ENCODE measurements at places on chromosomes 12 and 14.

- DNase-seq = no peak
Measured at GRCh38 chr12:50218386-50218785, 51.2 kb upstream of the CERS5 start.

DNA sequence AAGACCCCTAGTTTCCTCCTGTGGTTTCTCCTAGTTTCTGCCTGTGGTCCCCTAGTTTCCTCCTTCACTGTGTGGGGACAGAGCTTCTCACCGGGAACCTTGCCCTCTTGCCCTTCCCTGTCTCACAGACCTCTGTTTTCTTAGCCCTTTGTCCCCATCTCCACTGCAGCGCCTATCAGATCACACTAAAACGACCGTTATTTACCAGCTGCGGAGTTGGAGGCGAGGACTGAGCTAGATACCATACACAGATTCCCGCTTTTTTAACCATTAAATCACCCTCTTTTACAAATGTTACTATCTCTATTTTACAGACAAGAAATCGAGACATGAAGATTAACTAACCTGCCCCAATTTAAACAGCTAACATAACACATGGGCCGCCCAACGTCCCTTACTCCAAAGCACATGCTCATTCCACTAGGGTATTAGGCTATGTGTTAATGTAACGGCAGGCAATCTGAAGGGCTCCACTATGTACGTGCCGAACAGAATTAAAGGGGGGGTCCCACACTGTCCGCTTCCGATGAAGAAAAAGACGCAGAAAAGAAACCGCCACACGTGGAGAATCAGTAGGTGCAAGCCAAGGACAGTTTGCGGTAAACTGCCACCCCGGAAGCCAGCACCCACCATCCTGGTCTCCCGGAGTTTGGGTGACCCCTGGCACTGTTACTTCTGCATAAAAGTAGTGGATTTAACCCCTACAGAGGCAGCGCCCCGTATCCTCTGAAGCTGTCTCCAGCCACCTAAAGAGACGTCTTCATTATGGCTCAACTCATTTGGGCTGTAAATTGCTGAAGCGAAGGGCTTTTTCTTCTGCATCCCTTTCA lies 1.9 kb upstream of the FKBP4 start:
- DNase-seq = no peak

DNA sequence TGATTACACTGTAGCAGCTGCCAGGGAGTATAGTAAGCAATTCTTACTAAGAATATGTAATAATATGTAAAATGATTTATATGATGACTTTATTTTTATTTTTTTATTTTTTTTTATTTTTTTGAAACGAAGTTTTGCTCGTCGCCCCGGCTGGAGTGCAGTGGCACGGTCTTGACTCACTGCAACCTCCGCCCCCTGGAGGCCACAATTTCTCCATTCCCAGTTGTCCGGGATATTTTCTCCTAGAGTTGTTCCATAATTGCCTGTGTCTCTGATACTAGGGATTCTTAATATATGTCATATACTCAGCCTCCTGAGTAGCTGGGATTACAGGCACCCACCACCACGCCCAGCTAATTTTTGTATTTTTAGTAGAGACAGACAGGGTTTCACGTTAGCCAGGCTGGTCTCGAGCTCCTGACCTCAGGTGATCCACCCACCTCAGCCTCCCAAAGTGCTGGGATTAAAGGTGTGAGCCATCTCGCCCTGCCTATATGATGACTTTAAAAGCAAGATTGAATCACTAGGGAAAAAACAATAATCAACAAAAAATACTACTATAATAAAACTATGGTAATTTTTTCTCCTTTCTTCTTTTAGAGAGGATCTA lies 12.2 kb upstream of the ITPR2 start:
- no peak for DNase-seq

DNA sequence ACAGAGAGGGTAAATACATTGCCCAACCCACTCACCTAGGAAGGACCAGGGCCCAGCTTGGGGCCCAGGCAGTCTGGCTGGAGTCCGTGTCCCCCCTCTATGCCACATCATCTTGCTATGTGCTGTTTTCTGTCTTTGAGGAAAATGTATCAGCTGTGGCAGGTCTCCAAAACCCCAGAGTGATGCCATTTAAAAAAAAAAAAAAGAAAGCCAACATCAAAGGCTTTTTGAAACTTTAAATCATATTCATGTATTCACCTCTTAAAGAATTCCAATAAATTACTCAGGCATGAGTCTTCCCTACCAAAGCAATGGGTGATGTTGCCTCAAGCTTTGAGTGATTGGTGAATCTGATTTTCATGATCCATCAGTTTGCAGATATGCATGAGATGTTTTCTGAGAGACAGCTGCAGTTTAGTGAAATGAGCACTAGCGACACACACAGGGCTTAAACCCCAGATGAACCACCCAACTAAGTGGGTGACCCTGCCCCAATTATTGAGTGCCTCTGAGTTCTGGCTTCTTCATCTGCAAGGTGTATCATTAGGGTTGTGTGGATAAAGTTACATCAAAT lies 6.1 kb downstream of the KRT81 start:
- no peak for DNase-seq

DNA sequence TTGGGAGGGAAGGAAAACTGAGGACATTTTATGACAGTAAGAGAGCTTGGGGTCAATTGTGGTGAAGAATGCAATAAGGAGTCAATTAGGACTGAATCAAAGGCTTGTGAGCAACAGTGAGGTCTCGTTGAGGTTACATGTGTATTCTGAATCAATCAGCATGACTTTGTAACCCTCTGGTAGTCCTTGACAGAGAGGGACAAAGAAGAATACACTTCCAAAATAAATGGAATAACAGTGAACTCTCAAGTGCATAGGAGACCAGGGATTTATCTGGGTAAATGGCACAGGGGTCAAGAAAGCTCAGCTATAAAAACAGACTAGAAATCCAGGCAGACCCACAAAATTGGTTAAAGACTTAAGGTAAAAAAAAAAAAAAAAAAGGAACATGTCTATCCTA lies 85.1 kb upstream of the NAV3 start:
- no peak for DNase-seq

GRCh38 chr14:47040550-47040949 lies 389.0 kb upstream of the RPL10L start:
- DNase-seq = no peak

DNA sequence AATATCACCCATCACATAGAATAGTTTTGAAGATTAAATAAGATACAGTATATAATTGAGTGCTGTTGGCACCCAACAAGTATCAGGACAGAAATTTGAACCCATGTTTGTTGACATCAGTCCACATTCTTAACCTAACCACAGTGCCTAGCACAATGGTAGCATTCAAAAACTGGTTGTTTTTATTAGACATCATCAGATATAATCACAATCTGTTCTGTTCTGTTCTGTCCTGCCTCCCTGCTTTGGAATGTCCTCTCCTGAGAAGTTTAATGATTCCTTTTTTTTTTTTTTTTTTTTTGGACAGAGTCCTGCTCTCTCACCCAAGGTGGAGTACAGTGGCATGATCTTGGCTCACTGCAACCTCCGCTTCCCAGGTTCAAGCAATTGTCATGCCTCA lies 476.6 kb downstream of the RMST start:
- no peak for DNase-seq

DNA sequence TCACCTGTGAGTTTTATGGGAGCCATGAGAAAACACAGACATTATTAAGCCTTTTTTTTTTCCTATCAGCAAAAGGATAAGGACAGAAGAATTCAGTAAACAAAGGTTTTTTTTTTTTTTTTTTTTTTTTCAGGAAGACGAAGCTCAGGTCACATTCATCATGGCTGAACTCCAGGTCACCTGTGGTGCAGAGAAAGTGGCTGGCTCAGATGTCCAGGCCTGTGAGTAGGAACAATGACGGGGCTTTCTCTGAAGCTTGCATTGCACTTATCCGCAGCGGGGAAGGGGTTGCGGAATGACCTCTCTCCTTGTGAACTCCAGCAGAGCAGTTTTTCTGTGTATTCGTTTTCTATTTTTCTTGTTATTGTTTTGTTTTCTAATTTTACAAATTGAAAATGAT lies 759.6 kb upstream of the TMEM132C start:
- DNase-seq = no peak

DNA sequence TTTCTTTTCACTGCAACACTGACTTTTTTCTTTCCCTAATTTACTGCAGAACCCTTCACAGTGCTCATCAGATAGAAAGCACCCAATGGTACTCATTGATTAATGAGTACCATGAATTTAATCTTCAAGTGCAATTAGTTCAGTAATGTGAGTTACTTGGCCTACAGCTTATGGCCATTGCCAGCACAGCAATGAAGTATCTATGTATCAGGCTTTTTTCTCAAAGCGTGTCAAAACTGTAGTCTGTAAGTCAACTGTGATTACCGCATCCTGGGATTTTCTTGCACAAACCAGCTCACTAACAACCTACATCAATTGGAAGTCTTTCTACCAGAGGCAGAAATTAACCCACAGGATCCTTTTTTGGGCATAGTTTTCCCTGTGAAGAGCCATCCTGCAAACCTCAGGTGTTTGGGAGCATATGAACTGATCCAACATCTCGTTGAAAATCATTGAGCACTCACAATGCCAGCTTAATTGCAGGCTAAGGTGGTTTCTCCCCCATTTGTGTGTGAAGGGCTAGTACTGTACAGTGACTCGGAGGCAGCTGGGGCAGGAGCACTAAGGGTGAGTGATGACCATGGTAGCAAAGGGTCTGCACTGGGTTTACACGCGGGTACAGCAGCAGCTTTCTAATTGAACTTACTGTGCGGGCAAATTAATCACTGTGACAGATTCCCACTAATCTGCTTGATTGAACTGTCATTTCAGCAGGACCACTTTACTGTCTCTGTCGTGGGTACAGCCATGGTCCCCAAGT lies 619.3 kb downstream of the SNAPC1 start:
- DNase-seq = no peak

- no peak for DNase-seq
Measured at GRCh38 chr12:12518919-12519318, 43.7 kb downstream of the DUSP16 start.

DNA sequence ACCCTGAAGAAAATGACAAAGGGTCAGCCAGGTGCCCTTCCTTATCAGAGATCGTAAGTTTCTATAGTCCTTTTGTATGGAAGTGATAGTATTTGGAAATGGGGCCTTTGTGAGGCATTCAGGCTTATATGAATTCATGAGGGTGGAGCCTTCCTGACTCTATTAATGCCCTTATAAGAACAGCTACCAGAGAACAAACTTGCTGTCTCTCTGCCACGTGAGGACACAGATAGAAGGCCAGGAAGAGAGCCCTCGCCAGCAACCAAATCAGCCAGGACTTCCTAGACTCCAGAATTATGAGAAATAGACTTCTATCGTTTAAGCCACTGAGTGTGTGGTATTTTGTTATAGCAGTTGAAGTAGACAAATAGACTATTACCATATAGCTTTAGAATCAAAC lies 36.7 kb downstream of the TRMT5 start:
- DNase-seq = no peak

DNA sequence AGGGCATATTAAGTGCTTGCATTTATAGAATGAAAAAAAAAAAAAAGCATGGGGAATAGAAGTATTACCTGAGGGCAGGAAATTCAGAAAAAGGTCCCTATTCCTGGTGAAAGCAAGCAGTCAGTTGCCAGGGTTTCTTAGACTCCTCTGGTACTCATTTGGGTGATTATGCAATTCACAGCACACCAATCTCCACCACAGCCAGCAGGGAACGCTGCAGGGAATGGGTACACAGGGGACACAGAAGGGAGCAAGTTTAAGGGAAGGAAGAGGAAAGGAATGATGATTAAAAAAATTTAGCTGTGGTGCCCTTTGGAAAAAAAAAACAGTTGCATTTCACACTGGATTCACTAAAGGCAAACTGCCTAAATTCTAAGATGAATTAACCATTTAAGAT lies 14.2 kb downstream of the BLTP3B start:
- no peak for DNase-seq

- no peak for DNase-seq
Measured at GRCh38 chr14:35351897-35352273, 52.7 kb downstream of the NFKBIA start.

DNA sequence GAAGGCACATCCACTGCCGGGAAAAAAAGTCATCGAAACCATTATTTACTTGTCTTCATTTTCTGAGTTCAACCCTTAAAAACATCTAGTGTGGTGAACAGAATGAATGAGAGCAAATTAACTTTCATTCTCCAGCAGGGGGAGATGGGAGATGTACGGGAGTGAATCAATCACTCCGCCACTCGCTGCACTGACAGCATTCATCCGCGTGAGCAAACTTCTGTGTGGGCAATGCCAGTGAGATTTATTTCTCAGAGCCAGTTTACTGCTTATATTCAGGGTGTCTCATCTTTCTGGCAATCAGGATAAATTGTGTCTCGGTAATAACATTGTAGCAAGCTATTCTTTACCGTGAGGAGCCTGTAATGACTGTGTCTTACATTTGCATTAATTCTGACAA lies 463.6 kb upstream of the MIS18BP1 start:
- no peak for DNase-seq

GRCh38 chr12:113860950-113861349 lies 105.2 kb downstream of the RBM19 start:
- DNase-seq = no peak

- DNase-seq = no peak
Measured at GRCh38 chr12:58804749-58805148, 115.6 kb downstream of the LRIG3 start.

DNA sequence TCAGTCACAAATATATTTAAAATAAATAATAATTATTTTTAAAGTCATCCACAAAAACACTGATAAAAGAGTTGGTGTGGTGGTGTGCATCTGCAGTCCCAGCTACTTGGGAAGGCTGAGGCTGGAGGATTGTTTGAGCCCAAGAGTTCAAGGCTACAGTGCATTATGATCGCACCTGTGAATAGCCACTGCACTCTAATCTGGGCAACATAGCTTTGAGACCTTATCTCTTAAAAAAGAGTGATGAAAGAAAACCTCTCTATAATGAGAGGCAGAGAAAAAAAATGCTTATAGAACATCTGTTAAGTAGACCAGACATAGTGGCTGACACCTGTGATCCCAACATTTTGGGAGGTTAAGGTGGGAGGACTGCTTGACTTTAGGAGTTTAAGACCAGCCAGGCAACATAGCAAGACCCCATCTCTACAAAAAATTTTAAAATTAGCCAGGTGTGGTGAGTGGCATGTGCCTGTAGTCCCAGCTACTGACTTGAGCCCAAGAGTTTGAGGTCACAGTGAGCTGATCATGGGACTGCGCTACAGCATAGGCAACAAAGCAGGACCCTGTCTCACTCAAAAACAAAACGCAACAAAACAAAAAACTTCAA lies 50.5 kb downstream of the RALGAPA1 start:
- DNase-seq = no peak

DNA sequence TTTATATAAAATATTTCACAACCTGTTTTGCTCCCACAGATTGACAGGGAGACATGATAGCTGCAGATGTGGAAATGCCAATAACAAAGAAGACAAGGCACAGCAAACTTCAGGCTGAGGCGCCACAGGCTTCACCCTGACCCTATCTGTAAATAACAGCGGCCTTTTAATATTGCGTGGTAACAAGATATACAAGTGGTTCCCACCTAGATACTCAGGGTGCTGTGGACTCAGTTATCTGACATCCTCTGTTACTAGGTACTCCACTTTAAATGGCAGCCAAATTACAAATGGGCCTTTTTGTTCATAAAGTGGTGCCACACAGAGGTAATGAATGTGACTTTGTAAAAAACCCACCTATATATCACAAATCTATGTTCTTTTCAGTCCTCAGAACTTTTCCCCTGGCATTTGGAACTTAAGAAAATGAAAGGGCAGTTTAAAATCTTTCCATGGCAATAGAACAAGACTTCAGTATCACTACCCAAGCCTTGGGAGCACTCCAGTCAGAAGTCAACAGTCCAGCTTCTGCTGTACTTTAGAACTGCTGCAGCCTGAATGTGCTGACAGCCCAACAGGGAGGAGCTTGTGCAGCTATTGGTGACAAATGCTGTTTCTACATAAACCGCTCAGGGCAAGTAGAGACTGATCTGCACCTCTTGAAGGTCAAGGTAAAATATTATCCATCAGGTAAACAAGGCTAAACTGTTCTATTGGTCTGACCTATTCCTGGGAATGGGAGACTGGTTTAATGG lies 86.2 kb upstream of the DCD start:
- no peak for DNase-seq
